Stimulated activated CD4-positive, alpha-beta T cell treated with anti-CD3 and anti-CD28 coated beads, TNF-alpha, amount 100 ng/mL, for 24 hours (primary cell): ENCODE measurements at places on chromosomes 1 and 21.
A peak's percentile ranks its signal among the peaks of the same experiment; 100 is the strongest.

DNA sequence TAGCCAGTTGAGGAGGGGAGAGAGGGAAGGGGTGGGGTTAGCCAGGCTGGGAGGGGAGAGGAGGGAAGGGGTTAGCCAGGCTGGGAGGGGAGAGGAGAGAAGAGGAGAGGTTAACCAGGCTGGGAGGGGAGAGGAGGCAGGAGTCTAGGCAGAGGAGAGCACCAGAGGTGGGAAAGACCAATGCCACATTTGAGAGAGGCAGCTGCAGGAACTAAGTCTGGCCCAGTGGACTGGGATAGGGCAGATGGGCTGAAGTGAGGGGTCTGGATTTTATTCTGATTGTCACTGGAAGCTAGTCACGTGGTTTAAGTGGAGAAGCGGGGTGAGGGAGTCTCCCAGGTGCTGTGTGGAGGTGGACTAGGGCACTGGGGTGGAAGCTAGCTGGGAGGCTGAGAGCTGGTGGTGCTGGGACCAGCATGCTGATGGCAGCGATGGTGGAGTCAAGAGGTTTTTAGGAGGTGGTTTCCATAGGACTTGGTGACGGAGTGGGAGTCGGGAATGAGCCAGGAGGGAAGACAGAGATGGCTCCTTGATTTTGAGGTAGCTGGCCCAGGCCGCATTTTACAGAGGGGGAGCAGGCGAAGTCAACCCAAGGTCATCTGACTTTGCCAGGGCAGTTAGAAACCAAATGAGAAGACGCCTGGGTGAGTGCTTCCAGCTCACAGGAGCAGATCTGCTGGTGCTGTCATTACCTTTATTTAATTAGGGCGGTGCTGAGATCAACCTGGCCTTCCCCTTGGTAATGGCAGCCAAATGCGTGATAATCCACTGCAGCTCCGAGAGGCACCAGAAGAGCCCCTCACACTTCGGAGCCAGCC, 42.8 kb downstream of the DISP3 start:
- no peak for DNase-seq

DNA sequence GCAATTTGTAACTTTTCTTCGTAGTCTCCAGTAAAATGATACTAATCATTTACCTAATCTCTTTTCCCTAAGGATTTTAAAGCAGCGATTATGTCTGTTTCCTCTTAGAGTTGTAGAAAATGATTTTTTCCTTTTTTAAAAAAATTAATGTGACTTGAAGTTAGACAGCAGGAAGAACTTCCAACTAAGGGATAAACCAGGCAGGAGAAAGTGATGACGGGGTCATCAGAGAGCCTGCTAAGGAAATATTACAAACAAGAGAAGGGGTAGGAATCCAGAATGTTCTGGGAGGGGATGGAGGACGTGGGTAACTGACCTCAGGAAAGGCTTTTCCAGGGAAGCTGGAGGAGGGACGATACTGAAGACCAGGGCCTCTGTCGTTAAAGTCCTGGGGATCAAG, 8.8 kb upstream of the ETV3L start:
- DNase-seq, result no peak

DNA sequence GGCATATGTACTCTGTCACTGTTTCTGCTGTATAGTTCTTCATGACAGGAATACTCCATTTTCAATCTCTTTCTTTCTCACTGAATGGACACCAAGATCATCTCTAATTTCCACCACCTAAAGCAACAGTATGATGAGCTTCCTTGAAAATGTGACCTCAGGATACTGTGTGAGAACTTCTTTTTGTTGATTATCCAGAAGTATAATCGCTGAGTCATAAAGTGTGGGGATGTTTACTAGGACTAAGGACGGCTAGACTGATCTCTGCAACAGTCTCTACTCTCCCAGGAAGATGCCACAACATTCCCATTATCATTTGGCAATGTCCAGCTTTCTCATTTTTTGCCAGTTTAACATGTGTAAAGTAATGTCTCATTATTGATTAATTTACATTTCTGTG, 70.3 kb downstream of the TNFSF18 start:
- DNase-seq, result no peak

GRCh38 chr21:34919406-34919805, 129.7 kb downstream of the RUNX1 start:
- DNase-seq, result no peak

- no peak for DNase-seq
Observed at GRCh38 chr1:245008761-245009160, 144.4 kb upstream of the HNRNPU start.

- DNase-seq, result no peak
Observed at GRCh38 chr1:234102583-234102982, 198.1 kb downstream of the SLC35F3 start.

DNA sequence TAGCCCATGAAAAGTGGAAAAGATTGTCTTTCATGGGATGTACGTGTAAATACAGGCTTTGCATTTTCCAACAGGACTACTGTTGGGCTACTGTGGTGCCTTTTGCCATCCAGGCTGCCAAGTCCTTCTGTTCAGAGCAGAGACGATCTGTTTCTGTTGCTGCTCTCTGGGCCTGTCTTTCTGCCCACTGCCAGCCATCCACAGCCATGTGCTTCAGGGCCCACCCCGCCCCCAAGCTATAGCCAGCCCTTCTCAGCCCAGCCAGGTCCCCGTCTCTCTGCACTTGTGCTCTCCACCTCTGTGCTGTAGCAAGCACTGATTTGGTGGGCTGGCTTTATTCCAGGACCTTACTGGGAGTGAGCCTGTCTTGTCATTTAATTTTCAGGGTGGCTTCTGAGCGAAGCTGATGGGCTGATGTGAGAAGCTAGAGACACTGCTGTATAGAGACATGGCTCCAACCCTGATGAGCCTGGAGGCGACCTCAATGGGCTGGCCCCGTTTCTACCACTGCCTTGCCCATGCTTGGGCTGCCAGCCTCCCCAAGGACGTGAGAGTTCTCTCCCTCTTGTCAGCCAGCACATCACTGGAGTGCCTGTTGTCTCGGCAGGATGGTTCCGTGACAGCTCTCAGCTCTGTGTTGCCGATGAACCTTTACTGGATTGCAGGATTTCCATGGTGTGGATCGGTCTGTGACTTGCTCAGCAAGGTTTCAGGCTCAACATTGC, 137.8 kb downstream of the PEX14 start:
- no peak for DNase-seq

DNA sequence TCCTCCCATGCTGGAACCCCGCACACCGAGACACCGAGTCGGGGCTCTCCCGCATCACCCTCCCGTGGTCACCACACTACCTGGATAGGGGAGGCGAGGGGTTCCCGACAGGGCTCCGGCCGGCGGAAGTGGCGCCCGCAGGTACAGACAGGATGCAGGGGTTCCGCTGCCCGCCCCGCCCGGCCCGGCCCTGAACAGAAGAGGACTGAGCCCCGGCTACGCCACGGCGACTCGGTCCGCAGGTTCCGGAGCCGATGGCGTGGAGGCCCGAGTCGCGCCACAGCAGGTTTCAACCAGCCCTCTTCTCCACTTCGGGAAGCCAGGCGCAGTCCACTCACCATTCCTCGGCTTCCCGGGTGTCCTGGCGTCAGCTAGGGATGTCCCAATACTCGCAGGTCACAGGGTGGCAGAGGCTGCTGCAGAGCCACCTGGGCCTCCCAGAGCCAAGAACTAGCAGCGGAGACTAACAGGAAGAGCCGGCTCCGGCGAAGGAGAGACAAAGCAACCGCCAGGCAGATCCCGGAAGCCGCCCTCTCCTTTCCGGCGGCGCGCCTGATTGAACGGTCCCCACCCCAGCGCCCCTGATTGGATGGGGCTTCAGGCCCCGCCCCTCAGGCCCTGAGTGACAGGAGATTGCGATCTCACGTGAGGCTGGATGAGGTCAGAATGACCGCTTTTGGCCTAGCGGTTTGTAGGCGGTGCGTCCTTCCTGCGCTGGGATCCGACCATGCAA, at the start of gene ZNF669:
Gene ZNF669, minus strand, starts transcription at position 498 of the 733 bp plus-strand sequence. Its CDS starts 157 bp downstream, at position 341.
- peak; percentile 90 for DNase-seq

DNA sequence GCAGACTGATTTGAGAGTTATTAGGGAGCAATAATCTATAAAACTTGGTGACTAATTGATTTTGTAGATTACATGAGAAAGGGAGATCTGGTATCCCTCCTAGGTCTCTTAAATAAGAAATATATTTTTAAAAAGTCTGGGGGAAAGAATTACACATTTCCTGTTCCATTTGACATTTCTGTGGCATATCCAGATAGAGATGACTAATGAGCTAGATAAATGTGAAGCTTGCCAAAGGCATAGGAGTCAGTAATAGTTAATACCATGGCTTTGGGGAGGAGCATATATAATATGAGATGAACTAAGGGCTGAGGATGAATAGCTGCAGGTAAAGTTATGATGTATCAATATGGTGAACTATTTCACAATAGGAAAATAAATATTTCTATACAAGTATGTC, 663.7 kb downstream of the PTPRC start:
- DNase-seq, result no peak

DNA sequence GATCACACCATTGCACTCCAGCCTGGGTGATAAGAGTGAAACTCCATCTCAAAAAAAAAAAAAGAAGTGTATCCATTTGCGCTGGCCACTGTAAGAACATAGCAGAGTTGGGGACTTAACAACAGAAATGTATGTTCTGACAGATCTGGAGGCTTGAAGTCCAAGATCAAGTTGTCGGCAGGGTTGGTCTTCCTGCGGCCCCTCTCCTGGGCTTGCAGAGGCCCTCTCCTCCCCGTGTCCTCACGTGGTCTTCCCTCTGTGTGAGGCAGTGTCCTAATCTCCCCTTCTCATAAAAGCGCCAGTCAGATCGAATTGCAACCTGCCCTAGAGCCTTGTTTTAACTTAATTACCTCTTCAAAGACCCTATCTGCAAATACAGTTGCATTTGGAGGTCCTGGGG, 52.6 kb downstream of the MT1HL1 start:
- DNase-seq, result no peak

GRCh38 chr1:36729716-36730510, 247.2 kb upstream of the CSF3R start:
- no peak for DNase-seq
